G401 (cell line): ENCODE measurements at places on chromosomes 5 and 9. TPM values are rescaled to one million over a fixed set of nuclear protein-coding genes. Genes with fewer than 3 reads are reported as not detected.

- DNase-seq: no peak
These were observed 338 bp downstream of the ABHD17B start for GRCh38 chr9:71910650-71911060.

ST8SIA4 gene
- not detected in 2 replicates for total RNA-seq

DNA sequence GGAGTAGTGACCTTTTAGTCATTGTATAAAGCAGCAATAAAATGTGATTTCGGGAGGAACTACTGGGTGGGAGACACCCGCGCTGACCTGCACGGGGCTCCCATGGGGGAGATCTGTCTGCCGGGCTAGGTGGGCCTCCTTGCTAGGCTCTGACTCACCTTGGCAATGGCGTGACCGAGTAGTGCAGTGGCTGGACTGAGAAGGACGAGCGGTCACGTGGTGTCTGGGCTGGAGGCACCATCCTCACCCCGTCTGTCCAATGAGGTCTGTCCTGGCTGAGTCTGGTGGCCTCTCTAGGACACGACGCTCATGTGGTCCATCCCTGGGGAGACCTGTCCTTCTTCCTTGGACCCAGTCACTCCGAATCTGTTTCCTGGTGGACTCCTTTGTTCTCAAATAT lies 151.7 kb downstream of the RXRA start:
- no peak for DNase-seq

ABO gene
- not detected in 2 replicates for total RNA-seq

DNA sequence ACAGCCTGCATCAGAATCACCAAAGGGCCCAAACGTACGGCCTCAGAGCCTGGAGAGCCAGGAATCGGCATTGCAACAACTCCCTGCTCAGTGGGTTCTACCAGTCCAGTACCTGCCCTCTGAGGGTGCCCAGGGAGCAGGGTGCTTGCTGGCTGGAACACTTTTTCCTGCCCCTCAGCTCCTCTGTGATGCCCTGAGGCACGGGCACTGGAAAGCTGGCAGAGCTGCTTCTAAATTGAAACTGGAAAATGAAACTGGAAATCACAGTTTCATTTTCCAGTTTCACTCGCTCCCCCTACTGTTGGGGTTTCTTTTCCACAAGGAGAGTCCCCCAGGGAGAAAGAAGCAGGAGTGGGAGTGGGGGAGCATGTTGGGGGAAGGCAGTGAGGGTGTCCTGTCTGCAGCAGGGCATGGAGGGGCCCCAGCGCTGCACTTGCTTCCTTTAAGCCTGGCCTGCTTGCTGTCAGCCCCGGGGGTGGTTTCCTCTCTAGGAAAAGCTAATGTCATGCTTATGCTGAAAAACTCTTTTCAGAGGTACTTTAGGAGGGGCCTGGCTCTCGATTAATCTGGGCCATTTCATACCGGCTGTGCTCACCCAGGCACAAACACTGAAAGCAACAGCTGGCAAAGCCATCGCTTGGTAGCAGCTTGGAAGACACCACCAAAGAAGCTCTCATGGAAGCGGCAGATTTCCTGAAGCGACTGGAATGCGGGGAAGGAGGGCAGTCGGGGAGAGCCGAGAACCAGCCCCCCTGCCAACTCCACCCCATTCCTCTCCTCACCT lies 26.2 kb downstream of the IRF1 start:
- DNase-seq: no peak

GRCh38 chr9:132384376-132384775 lies 22.3 kb downstream of the TTF1 start:
- no peak for DNase-seq

DNA sequence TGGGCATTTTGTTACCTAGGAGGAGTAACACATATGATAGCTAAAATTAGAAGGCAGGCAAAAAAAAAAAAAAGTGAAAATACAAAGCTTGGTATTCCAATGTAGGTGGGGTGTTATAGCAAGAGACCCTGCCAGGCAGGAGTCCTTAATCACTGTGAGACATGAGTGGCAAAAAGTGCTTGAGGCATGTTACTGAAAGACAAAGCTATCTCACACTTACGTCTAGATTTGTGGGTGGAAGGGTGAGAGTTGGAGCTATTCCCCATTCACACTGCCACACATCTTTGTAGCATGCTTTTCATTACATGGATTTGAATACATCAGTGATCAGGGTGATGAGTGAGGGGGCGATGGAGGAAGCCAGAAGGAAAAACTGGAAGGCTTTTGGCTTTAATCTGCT lies 2.6 kb upstream of the PLPPR1 start:
- DNase-seq: no peak

SETX gene
- total RNA-seq: 17.5 and 26.9 TPM in 2 replicates

NUDCD2 gene
- 14.1 and 27.4 TPM in 2 replicates for total RNA-seq

DNA sequence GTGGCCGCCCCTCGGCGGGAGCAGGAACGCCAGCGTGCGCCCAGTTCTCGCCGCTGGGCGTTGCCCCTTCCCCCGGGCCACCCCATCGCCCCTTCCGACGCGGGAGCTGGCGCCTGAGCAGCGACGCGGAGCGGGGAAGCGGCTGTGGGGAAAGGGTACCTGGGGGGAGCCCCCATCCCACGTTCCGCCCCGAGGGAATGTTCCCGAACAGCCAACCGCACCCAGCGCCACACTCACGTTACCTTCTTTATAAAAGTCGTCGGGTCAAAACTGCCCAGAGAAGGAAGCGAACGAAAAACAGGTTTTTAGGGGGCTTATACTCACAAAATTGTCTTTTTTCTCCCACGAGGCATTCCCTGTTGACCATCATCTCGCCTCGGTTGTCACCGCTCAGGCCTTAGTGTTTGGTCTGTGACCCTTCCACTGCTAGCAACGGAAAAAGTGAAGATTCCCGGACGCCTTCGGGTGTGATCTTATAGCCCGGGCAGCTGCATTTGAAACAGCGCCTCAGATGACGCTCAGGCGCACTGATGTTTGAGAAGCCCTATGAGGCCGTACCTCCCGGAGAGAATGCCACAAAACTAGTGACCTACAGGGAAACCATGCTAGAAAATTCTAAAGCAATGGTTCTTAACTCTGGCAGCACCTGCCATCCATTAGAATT lies 475 bp upstream of the GOLM1 start:
- DNase-seq: peak; percentile 44

ADAMTS13 gene
- 1.4 and 2.3 TPM in 2 replicates for total RNA-seq
